ENCODE measurements at places on chromosomes 16 and 17. TPM values are rescaled to one million over a fixed set of nuclear protein-coding genes. Genes with fewer than 3 reads are reported as not detected.

- peak; percentile 96 for DNase-seq
Measured at GRCh38 chr17:7132511-7133094, 18.0 kb upstream of the ASGR2 start.

- peak; percentile 22 for DNase-seq
Measured at GRCh38 chr16:26765087-26765486, 301.6 kb upstream of the C16orf82 start.

DNA sequence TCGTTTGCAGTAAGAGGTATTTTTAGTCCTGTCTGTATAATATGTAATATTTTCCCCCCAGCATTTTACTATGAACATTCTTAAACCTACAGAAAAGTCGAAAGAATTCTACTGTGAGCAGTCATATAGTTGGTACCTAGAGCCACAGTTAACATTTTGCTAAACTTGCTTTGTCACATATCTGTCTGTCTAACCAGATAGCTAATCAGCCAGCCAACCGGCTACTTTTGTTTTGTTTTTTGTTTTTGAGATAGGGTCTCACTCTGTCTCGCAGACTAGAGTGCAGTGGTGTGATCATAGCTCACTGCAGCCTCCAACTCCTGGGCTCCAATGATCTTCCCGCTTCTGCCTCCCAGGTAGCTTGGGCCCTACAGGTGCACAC, 73.3 kb downstream of the ABCC1 start:
- DNase-seq = no peak

DNA sequence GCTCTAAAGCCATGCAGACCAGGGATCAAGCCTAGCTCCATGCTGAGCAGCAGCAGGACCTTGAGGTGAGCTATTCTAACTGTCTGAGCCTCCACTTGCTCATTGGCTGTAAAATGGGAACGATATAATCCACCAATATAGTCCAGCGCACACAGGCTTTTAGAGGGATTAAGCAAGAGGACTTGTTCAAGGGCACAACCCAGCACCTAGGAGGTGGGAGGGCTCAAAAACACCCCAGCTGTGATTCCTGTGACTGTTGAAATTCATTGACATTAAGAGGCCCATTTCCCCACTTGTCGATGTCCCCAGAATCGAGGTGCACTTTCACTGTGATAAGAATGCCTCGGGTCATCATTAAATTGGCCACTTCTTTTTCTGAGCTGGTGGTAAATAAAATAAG, 4.1 kb downstream of the USH1G start:
- DNase-seq = no peak

DNA sequence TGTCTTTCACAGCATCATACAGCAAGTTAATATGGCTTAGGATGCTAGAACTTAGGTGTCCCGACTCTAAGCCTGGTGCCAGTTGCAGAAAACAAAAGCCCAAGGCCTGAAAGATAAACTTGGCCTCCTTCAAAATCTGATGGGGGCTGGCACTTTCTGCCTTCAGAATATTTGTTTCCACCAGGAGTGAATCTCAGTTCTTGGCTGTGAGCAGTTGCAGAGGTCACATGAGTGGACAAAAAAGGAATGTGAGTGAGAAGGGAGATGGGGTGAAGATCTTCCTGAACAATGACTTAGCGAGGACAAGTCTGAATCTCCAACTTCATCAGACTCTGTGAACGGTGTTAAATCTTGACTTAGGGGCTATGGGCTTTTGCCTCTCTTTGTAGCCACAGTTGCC, 46.6 kb downstream of the HOXB1 start:
- no peak for DNase-seq

DNA sequence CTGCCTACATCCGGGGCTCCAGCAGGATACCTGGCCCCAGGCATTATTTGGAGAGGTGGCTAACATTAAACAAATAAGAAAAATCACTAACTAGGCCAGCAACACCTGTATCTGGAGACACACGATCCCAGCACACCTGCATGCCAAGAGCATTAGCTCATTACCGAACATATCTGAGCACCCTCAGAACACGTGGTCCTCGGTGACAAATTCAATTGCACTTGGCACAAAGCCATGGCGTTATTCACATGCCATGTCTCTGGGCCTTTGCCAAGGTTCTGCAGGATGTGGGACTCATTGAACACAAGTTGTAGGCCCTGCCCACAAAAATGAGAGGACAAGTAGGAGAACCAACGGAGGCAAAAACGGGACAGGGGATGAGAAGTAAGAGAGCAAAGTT, 552.3 kb downstream of the TOX3 start:
- no peak for DNase-seq

- DNase-seq = peak; percentile 87
Measured at GRCh38 chr17:29567554-29568330, 759 bp upstream of the TP53I13 start.

GRCh38 chr17:72699545-72699944, 392.9 kb downstream of the SLC39A11 start:
- DNase-seq = no peak

DNA sequence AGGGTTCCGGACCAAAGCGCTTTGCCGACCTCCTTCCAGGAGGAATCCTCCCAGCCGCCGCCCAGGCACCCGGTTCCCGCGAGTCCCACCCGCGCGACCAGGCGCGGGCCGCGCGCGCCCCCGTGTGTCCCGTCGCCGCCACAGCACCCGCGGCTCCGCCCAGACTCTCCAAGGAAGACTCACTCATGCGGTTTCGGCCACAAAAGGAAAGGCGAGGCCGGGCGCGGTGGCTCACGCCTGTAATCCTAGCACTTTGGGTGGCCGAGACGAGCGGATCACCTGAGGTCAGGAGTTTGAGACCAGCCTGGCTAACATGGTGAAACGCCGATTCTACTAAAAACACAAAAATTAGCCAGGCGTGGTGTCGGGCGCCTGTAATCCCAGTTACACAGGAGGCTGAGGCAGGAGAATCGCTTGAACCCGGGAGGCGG, 3.5 kb upstream of the PKMYT1 start:
- DNase-seq = peak; percentile 89

- no peak for DNase-seq
Measured at GRCh38 chr17:8679126-8679525, 48.6 kb upstream of the MYH10 start.

DNA sequence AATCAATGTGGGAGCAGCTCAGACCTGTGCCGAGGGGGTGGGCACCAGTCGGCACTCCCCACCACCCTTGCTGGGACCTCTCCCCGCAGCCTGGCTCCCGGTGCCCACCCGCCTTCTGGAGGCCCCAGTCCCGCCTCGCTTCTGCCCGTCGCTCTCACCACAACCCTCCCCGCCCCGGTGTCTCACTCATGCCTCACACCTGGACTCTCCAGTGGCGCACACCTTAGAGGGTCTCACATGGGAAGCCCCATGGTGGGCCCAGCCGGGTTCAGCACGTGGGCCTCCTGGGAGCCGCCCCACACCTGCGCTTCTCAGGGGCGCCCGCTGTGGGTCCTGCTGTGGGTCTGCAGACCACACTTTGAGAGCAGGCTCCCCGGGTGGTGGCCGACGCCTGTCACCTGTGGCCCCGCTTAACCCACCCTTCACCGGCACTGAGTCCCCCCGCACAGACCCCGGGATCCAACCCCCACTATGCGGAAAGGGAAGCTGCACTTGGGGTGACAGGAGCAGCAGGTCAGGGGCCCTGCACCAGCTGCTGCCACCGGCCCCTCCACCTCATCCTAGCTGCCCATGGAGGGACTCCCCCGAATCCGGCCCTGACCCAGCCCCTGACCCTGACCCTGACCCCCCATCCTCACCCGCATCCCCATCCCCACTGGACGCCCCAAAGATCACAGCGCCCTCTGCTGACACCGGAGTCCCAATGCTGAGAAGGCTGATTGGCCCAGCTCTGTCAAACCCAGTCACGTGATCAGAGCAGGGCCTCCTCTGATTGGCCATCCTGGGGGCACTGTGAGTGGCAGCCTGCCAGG, 27.4 kb upstream of the SLC38A10 start:
- DNase-seq = peak; percentile 69

DNA sequence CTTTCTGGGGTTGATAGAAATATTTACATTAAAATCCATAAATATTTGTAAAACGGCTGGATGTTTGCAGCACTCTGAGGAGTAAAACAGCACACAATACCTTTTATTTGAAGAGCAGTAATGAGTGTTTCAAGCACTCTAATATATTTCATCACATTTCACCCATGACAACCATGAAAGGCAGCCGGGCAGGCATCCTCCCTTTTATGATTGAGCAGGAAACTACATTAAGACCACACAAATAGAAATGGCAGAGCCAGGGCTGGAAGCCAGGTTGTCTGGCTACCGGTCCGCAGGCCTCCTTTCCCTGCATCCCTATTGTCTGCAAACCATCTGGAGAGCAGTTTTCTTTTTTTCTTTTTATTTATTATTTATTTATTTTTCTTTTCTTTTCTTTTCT, 23.1 kb upstream of the GPRC5C start:
- no peak for DNase-seq

- DNase-seq = no peak
Measured at GRCh38 chr17:20284022-20284421, 183.3 kb downstream of the LGALS9B start.

- DNase-seq = peak; percentile 40
Measured at GRCh38 chr17:49850772-49851386, 3.0 kb upstream of the TAC4 start.

- DNase-seq = no peak
Measured at GRCh38 chr16:53209429-53209828, 154.6 kb downstream of the CHD9 start.

DNA sequence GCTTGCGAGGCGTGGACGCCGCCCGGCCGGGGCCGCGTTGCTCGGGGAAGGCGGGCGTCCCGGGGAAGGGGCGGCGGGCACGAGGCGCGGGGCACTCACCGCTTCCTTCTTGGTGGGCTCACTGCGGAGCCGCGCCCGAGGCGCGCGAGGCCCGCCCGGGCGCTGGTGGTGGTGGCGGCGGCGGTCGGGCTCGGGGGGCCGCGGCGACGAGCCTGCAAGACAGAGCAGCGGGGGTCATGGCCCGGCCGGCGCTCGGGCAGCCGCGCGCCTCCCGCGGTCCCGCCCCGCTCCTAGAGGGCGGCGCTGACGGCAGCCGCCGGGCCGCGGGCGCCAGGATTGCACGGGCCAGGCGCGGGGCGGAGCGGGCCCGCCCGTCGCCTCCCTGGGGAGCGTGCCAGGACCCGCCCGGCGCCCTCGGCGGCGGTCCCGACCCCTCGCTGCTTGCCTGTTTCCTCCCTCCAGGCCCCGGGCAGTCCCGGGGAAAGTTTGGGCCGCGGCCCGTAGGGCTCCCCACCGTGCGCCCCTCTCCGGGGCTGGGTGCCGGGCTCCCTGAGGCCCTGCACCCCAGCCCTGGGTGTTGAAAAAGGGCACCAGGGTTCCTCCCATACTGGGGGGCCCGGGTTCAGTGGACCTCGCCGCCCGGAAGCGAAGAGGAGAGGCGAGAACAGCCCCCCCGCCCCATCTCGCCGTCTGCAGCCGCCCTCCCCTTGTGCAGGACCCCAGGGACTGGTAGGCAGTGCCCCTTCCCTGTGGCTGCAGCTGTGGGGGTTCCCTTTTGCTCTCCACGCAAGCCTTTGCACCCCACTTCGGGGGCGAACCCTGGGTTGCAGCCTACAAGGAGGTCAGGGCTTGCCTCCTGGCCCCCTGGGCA, at the start of gene C16orf74:
TSS of gene C16orf74 (minus strand) at position 270 of the 871 bp plus-strand sequence. CDS start 15,879 bp downstream, outside the sequence.
- peak; percentile 69 for DNase-seq

The ANKRD40 gene
- polyA plus RNA-seq = 19.8 TPM

The MYH13 gene
- not detected for polyA plus RNA-seq

The MT1A gene
- 1.6 TPM for polyA plus RNA-seq

The CRISPLD2 gene
- polyA plus RNA-seq = 2.1 TPM

The LRRC75A gene
- polyA plus RNA-seq = 5.2 TPM

The CRYM gene
- 15.2 TPM for polyA plus RNA-seq

The USP43 gene
- 5.7 TPM for polyA plus RNA-seq

The SMIM36 gene
- not detected for polyA plus RNA-seq

The KRT14 gene
- not detected for polyA plus RNA-seq

The USP31 gene
- polyA plus RNA-seq = 4.3 TPM

The C16orf46 gene
- polyA plus RNA-seq = 1.3 TPM

The TNFRSF13B gene
- 0.24 TPM for polyA plus RNA-seq
